ENCODE measurements at places on chromosomes 5 and 9.

DNA sequence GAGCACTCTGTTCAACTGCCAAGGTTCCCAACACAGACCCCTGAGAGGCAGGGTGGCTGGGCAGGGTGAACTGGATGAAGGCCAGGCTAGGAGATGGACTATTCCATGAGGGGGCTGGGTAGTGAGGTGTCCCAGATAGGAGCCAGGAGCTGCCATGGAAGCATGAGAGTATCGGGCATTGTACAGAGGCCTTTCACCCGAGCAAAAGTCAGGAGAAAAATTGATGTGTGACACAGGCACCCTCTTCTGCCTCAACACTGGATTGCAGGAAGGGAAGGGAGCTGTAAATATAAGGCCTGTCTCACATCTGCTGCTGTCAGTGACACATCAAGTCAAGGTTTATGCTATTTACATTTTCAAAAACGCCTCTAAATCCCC lies 74.6 kb downstream of the UBAP1 start:
- DNase-seq = no peak

DNA sequence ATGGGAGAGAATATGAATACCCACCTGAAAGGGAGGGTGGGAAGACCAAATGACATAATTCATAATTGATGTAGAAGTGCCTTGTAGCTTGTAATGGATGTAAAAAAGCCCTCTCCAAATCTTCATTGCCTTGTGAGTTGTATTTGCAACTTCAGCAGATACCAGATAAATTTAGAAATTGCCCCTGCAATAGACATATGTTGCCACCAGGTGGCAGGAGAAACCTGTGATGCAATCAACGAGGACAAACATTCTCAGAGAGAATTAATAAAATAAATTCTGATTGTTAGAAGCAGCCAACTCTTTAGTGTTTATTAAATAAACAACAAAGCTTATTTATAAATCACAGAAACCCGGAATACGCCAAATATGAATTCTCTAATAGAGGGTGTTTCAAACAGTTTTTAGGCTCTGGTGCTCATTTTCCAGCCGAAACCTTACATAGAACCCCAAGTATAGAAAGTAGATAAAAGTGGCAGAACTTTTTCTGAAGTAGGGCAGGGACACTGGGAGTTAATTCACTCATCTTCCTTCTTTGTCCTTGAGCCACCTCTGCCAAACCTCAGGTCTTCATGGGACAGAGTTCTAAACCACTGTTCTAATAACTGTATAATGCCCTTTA lies 147.8 kb downstream of the TMEM38B start:
- DNase-seq = no peak

GRCh38 chr5:151952238-151952637 lies 27.6 kb upstream of the GLRA1 start:
- no peak for DNase-seq

DNA sequence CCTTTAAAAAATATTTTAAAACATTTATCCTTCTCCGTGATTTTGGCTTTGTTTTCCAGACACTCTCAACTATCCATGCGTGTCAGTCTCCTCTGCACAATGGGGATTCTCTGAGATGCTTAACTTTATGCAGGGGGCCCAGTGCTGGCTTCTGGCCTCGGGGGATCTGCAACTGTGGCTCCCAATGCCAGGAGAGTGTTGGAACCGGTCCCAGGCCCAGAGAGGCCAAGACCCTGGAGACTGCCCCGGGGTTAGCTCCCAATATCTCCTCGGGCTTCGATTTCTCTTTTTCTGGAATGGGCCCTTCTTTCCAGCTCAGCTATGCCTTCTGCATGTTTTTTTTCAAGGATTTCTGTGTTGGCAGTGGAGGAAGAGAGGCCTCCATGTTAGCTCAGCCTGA lies 20.1 kb upstream of the SARDH start:
- peak; percentile 21 for DNase-seq

GRCh38 chr9:101652601-101653175 lies 57.9 kb upstream of the PPP3R2 start:
- DNase-seq = no peak
